HuH-7.5 (cell line): ENCODE measurements at places on chromosomes 16 and 17.

DNA sequence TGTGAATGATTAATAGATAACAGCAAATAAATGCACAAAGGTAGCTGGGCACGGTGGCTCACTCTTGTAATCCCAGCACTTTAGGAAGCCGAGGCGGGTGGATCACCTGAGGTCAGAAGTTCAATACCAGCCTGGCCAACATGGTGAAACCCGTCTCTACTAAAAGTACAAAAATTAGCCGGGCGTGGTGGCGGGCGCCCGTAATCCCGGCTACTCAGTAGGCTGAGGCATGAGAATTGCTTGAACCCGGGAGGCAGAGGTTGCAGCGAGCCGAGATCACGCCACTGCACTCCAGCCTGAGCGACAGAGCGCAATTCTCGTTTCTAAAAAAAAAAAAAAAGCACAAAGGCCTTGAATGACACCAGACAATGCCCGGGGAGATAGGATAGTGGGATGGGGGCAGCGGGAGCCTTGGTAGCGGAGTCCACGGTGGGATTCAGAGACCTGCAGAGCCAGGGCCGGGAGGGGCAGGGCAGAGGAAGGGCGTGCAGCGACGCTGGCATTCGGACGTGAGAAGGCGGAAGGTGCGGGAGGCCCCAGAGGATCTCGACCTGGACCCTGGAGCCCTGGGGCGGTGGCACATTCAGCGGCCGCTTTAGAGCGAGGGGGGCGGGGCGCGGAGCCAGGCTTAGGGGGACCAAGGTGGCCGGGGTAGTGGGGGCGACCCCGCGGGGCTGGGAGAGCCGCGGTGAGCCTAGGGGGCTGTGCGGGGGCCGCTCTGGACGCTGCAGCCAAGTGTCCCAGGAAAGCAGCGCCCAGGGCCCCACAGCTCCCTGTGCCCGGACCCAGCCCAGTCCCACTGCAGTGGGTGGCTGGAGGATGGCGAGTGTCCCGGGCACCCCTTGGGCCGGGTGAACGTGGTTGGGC, 999 bp upstream of the FLYWCH2 start:
- DNase-seq, result no peak

DNA sequence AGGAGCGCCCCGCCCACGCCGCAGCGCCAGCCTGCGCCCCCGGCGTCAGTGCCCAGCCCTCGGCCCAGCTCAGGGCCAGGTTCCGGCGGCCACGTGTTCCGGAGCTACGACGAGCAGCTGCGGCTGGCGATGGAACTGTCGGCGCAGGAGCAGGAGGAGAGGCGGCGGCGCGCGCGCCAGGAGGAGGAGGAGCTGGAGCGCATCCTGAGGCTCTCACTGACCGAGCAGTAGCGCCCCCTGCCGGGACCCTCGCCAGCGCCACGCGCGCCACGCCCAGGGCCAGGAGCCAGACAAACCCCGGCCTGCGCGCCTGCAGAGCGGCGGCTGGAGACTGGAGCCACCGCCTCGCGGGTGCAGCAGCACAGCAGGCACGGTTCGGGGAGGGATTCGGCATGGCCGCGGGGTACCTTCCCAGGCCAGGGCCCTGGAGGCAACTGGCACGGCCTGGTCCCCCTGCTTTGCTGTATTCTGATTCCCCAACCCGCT, 9.3 kb downstream of the CORO6 start:
- DNase-seq, result peak; percentile 92

DNA sequence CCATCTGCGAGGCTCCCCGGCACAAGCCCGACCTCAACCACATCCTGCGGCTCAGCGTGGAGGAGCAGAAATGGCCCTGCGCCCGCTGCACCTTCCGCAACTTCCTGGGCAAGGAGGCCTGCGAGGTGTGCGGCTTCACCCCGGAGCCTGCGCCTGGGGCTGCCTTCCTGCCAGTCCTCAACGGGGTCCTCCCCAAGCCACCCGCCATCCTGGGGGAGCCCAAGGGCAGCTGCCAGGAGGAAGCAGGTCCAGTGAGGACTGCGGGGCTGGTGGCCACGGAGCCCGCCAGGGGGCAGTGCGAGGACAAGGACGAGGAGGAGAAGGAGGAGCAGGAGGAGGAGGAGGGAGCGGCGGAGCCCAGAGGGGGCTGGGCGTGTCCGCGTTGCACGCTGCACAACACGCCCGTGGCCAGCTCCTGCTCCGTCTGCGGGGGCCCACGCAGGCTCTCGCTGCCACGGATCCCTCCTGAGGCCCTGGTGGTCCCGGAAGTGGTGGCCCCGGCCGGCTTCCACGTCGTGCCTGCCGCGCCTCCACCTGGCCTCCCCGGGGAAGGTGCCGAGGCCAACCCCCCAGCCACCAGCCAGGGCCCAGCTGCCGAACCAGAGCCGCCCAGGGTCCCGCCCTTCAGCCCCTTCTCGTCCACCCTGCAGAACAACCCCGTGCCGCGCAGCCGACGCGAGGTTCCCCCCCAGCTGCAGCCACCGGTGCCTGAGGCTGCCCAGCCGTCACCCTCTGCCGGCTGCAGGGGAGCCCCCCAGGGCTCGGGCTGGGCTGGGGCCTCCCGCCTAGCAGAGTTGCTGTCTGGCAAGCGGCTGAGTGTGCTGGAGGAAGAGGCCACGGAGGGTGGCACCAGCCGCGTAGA, 13.1 kb upstream of the PRR35 start:
- DNase-seq, result no peak

DNA sequence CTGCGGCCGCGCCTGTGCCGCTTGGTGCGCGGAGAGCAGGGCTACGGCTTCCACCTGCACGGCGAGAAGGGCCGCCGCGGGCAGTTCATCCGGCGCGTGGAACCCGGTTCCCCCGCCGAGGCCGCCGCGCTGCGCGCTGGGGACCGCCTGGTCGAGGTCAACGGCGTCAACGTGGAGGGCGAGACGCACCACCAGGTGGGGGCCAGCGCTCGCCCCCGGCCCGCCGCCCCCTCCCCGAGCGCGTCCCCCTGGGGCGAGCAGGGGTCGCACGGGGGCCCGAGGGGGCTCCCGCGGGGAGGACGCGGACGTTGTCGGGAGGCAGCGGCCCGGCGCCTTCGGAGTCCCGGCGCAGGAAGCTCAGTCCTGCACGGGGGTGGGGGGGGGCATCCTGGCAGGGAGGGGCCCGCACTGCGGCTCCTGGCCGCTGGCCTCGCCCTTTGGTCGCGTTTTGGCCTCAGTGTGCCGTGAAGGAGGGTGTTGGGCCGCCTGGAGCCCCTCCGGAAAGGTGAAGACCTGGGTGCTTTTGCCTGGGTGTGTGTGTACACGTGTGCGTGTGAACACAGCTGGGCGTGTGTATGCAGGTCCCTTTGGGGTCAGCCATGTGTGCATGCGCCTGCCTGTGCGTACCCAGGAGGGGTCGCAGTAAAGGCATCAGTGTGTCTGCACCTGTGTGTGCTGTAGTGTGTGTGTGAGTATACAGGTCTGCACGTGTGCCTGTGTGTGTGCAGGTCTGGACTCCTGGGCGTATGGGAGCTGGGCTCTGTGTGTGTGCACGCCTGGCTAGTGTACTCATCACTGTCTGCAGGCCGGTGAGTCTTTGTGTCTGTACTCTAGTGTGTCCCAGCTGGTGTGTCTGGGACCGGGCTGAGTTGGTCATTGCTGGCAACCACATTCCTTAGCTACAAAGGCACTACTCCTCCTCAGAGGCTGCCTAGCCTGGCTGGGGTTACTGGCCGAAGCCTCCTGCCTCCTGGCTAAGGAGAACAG, 615 bp downstream of the NHERF2 start:
- peak; percentile 81 for DNase-seq

DNA sequence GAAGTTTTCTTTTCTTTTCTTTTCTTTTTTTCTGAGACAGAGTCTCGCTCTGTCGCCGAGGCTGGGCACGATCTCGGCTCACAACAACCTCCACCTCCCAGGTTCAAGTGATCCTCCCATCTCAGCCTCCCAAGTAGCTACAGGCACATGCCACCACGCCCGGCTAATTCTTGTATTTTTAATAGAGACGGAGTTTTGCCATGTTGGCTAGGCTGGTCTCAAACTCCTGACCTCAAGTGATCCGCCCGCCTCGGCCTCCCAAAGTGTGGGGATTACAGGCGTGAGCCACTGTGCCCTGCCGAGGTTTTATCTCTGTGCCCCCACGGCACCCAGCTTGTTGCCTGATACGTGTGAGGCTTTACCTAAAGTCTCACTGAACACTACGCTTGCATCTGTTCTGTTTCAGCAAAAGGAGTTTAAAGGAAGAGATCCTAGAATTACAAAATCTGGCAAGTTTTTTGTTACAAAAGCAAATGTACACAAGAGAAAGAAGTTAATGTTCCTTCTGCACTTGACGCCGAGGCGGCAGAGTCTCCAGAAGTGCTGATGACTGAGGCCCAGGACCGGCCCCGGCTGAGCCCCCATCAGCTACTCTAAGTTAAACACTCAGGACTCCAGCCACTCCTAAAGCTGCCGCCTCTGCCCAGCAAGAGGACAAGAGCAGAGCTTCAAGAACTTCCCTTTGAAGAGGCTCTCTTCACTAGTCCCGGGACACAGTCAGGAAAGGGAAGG, 9.2 kb downstream of the ABCA3 start:
- DNase-seq, result no peak

DNA sequence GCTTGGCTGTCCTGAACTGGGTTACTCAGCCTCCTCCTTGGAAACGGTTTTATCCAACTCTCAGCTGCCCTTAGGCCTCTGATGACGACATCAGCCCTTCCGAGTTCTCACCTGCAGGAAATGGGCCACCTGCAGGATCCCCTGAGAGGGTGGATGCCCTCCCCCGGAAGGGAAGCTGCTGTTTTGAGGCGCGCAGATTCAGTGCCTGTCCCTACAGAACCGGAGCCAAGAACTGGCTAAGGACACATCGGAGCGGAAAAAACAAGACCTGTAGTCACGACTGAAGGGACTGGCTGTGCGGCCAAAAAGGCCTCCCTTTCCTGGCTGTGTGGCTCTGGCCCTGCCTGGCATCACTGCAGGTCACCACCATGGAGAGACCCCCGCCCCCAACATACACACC, 11.7 kb upstream of the C16orf95 start:
- no peak for DNase-seq

- no peak for DNase-seq
Observed at GRCh38 chr16:58862334-58863021, 128.4 kb upstream of the GOT2 start.

DNA sequence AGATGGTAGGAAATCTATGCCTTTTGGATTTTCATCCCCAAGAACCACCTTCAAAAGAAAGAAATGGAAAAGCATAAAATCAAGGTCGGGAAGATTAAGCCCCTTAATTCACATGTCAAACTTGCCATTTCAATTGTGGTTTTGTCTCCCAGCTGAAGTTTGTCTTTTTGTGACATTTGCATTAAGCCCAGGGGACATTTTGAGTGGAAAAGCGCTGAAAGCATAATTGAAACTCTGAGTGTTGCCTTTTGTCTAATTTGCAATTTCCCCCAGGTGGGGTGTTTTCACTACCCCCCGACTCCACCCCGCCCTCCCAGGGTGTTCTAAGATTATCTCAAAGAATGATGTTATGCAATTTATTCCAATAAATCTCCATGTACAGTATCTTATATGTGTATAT, 396.2 kb downstream of the CDH13 start:
- DNase-seq, result no peak

DNA sequence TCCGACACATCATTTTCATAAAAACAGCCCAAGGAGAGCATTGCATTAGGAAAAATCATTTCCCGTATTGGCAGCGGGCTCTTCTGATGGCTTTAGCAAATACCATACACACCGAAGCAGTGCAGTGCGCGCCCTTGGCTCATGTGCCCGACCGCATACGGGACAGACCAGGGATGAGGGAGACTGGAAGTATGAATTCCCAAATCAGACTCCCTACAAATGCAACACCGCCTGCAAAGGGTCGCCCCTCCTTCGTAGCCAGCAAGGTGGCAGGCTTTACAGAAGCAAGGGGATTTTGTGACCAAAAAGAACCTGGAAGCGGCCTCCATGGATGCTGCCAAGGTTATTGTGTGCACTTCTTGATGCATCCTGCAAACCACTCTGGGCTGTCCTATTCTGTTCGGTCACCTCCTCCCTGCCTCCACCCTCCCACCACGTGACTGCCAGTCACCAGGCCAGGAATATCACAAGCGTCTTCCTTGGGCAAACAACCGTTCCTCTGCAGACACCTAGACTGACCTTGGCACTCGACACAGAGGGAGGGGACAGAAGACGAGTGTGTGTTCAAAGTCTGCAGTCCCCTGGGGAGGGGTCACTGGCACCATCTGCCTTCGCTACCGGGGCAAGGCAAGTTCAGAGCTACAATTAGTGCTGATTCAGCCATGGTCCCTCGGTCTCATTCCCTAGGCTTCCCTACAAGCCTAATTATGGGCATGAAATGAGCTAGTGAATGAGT, 460.4 kb downstream of the SLC39A11 start:
- DNase-seq, result peak; percentile 46

DNA sequence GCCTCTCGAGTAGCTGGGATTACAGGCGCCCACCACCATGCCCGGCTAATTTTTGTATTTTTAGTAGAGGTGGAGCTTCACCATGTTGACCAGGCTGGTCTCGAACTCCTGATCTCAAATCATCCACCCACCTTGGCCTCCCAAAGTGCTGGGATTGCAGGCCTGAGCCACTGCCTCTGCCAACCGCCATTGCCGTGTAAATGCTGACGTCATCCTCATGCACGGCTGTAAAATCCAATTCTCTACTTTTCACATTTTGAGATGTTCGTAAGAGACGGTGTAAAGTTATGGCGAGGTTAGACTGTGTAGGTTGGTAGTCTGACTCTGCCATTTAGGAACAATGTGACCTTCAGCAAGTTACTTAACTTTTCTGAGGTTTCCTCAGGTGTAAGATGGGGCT, 1.7 kb upstream of the DNAJA2 start:
- DNase-seq, result no peak

GRCh38 chr16:12575288-12575687, 228.4 kb downstream of the CPPED1 start:
- DNase-seq, result no peak

DNA sequence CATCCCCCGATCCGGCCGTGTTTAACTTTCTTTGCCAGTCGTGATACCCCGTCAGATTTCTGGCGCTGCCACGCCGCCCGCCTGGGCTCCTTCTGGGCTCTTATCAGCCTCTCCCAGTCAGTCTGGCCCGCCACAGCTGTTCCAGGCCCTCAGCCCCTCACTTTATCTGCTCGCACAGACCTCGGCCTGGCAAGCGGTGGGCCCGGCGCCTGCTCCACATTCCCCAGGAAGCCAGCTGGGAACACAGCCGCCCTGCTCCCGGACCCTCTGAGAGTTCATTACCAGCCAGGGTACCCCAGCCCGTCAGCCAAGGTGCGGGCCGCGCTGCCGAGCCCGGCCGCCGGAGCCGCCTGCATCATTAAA, 157.5 kb downstream of the ZNF423 start:
- no peak for DNase-seq

DNA sequence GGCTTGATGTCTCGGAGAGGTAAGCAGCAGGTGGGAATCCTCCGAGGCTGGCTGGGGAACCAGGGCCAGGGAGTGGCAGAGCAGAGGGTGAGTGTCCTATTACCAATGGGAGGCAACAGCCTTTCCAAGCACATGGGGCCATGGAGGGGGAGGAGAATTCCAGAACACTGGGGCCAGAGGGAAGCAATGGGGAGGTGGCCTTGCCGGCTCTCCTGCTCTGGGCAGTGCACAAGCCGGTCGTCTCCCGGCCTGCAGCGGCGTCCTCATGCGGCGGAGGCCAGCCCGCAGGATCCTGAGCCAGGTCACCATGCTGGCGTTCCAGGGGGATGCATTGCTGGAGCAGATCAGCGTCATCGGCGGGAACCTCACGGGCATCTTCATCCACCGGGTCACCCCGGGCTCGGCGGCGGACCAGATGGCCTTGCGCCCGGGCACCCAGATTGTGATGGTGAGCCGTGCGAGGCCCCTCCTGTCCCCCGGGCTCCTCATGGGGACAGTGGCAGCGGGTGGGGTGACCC, 21.9 kb downstream of the SGSH start:
- DNase-seq, result no peak
